WTC11 (cell line): ENCODE measurements at places on chromosomes 6 and 20.

GRCh38 chr6:15953152-15953880 is 175.6 kb upstream of the MYLIP start:
- no peak for DNase-seq

DNA sequence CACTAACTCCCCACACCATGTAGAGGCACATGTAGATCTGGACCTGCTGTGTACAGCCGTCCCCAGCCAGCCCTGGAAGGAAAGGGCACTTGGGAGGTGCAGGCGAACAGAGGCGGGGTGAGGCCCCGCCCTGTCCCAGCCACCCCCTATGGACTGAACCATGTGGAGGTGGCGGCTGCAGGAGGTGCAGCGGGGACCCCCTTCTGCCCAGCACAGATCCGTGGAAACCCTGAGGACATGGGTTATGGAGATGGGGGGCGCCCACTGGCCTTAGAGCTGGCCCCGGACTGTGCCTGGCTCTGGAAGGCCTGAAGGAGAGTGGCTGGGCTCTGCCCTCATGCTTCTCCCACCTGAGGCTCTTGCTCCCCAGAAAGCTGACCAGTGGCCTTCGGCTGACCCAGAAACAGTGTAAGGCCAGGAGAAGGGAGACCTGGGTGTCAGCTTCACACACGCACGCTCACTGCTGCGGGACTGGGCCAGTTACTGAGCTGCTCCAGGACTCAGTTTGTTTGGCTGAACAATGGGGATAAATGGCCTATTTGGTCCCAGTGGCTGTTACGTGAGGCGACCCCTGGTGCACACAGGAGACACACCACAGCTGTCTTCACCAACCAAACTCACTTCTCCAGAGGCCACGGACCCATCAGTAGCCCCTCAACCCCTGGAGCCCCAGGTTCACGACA is 87.2 kb downstream of the GINS1 start:
- no peak for DNase-seq

DNA sequence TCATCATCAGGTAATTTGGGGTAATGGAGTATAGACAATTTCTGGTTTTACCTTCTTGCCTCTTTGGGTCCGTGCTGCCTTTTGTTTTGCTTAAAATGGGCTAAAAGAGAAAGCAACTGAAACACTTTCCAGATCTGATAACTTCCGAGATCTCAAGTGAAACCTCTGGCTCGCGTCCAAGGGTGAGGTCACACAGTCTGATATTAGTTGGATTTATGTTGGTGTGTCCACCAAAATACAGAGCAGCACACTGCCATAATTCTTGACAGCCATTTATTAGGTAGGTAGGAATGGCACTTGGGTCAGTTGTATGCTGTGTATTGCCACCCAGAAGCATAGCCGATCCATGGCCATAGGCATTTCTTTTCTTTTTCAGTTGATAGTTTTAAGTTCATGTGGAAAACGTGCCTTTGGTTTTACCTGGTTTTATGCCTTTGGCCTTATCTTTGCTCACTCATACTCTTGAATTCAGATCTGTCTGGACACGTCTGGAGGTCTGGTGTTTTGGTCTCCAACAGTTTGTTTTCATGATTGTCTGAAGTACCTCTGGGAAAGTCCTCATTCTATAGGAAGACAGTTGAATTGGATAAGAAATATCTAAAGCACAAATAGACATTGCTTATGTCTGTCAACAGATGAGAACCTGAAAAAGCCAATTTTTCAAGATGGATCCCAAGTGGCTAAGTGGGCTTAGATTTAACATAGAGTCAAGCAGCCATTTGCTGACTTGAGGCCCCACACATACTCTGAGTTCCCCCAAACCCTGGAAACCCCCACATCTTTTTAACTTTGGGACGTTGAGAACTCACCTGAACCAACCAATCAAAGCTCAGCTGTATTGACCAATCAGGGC is 320.8 kb downstream of the SOX4 start:
- no peak for DNase-seq

DNA sequence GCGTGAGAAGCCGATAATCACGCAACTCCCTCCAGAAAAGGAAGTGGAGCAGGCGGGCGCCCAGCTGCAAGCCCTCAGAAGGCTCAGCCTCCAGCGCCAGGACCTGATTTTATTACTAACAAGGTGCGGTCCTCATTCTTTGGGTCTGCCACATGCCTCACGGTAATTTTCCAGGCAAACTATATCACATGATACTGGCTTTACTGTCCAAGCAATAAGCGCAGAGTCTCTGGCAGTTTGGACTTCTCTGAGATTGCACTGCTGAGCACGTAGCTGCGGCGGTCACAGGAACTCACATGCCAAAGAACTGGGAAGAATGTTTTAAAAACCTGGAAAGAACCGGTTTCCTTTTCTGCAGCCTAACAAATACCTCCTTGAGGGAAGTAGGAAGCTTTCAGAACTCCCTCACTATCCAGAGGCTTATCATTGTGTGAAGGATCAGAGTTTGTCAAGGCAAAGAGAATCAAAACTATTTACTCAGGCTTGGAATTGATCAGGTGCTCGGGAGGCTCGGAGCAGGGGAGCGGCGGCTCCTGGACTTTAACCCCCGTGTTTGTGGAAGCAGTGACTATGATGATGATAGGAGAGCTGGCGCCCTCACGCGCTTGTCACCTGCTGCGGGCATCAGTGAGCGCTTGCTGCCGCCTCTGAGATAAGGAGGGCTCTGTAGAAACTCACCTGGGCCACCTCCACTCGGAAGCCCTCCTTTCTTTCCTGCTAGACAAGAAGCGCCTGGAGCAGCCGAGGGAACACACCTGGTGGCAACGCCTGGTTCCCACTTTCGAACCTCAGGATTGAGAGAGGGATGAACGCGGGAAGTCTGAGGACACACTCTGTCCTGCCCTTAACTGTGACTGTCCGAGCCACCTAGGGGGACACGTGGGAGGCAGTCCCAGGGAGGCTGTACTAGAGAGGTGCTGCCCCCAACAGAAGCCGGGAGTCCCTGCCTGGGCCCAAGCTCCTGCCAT is 27.2 kb upstream of the SYNJ2 start:
- DNase-seq = no peak

DNA sequence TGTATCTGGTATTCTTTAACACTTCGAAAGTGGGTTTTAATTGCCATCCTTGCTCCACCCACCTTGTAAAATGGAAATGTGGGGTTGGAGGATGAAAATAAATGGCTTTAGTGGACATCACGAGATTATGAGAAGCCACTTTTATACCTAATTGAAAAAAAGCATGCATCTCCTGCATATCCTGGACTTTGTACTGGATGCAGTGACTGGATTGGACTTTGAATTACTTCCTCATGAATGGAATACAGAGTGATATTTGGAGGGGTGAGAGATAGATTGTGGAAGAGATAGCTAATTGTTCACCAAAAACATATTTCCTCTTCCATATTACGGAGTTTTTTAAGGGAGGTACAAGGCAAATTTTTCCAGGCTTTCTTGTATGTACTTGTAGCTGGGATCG is 813.0 kb downstream of the TENT5A start:
- DNase-seq = no peak

DNA sequence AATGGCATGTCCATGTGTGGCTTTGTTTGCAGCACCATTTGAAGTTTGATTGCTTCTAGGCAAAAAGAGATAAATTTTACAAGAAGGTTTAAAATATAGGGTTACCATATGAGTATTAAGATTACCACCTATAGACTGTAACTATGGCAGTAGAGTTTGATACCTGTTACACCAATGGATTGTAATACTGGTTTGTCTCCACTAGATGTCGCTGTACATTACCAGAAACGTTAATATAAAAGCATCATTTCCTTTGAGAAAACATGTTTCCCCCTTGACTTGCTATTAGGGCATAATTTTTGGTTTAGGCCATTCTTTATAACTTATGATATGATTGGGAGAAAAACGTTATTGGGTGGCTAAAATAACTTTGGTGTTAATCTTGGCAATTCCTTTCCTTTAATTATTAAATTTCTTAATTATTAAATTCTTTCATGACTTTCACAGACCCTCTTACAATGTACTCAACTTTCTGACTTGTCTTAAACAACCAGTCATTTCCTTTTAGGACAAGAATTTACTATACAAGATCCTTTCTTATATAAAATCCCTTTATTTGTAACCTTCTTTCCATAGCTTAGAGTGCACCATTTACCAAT is 42.8 kb downstream of the HLA-DPB1 start:
- no peak for DNase-seq

GRCh38 chr6:66992660-66993059 is 1285.6 kb upstream of the EYS start:
- no peak for DNase-seq

DNA sequence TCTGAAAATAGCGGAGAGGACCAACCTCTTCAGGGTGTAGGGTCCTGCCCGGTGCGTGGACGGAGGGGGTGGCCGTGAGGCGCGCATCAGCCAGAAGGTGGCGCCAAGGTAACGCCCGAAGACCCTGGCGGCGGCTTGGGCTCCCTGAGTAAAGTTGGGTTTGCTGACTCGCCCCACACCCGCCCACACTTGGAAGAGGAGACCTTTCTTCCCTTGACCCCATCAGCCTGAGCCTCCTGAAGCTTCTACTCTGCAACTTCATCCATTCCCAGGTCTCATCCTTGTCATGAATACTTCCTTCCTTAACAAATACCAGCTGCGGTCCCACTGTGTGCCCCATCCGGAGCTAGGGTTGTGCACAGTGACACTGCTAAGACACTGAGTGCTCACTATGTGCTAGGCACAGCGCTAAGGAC is 14.6 kb downstream of the CD40 start:
- peak; percentile 86 for DNase-seq

- DNase-seq = no peak
Measured at GRCh38 chr20:58352468-58352867, 36.6 kb upstream of the VAPB start.

- DNase-seq = no peak
Measured at GRCh38 chr20:58880994-58881752, 28.7 kb downstream of the GNAS start.

GRCh38 chr6:79225717-79226599 is 8.5 kb downstream of the HMGN3 start:
- no peak for DNase-seq

DNA sequence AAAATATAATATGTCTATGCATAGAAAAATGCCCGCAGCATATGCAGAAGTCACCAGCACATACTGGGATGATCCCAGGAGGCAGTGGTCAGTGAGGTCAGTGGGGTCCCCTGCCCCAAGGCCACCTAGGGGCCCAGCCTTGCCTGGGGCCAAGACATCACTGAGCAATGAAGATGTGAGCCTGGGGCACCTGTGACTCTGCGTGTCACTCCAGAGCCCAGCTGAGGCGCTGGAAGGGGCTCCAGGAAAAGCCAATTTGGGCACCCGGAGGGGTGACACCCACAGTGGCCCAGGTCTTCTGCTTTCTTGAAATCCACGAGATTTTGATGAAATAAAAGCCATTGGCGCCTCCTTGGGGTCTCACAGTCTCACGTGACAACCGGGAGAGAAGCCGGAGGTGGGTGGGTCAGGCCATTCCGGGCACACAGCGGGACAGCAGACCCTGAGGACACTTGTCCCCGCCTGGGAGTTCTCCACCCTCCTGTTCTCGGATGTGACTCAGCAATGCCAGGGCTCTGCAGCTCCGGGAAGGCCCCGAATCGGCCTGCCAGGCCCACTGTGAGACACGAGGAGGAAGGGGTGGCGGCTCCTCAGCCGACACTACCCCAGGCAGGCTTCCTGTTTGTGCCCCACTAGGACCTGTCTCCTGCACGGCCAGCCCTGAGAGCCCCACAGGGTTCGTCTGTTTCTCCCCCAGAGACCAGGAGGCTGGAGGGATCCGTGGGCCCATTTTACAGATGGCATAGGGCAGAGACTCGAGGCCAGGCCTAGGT is 24.4 kb upstream of the SLCO4A1 start:
- no peak for DNase-seq

- no peak for DNase-seq
Measured at GRCh38 chr20:40082436-40082835, 606.6 kb downstream of the MAFB start.

DNA sequence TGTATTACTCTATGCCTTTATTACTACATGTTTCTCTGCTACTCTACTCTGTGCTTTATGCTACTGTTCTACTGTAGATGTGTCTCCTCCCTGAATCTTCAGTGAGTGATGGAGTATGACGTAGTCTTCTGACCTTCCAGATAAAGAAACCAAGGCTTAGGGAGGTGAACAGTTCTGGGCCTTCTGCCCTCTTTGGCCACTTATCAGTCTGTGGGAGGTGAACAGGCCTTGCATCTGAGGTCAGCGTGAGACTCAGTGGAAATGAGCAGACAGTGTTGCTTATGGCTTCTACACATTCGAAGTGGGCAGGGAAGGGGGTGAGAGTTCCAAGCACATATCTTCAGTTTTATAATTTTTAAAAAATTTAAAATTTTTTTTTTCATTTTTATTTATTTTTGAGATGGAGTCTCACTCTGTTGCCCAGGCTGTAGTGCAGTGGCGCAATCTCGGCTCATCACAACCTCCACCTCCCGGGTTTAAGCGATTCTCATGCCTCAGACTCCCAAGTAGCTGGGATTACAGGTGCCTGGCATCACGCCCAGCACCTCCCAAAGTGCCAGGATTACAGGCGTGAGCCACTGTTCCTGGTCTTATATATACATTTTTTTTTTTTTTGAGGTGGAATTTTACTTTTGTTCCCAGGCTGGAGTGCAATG is 24.2 kb downstream of the MYBL2 start:
- DNase-seq = no peak

DNA sequence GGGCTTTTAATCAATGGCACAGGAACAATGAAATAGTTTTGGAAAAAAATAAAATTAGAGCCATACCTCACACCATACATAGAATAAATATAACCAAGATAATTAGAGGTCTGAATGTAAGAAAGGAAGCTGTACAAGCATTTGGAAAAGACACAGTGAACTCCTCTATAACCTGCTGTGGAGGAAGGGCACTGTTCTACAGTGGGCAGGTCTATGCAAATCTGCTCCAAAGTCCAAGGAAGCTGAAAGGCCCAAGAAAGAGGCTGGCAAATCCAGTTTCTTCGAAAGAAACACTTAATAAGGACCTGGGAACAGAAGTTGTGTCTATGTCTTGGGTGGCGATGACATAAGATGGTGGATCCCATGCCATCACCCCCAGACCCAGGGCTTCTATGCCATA is 169.4 kb upstream of the RALGAPA2 start:
- no peak for DNase-seq

- no peak for DNase-seq
Measured at GRCh38 chr6:101730954-101731353, 337.4 kb downstream of the GRIK2 start.

- DNase-seq = no peak
Measured at GRCh38 chr20:5171790-5172164, 45.0 kb downstream of the CDS2 start.

DNA sequence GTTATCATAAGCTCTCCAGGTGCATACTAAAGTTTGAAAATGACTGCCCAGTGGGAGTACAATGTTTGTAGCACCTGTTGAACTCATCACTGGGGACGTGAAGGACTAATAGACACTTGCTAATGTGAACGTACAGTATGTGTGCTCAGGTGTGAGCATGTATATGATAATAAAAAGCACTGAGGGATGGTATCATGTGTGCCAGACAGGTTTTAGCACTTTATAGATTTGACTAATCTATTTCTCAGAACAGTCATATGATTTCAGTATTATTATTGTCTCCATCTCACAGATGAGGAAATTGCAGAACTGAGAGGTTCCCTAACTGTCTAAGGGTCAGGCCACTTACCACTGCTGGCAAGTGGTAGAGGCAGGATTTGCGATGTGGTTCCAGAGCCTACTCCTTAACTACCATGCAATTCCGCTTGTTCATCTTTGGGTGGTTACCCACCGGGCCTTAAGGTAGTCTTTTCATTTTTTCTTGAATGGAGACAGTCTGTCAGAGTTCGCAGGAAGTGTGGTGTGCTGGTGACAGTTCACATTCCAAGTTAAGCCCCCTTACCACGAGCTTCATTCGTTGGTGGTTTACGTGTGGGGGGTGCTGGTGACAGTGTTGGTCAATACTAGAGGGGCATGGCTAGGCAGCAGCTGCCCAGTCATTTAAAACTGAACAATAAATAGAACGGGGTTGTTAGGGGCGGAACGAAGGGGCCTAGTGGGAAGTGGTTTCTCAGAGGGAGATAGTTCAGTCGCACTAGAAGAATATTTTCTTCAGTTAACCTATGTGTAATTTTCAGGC is 46.8 kb downstream of the RREB1 start:
- no peak for DNase-seq
